ENCODE measurements at places on chromosomes 5 and 9. TPM values are rescaled to one million over a fixed set of nuclear protein-coding genes. Genes with fewer than 3 reads are reported as not detected.
A peak's percentile ranks its signal among the peaks of the same experiment; 100 is the strongest.

DNA sequence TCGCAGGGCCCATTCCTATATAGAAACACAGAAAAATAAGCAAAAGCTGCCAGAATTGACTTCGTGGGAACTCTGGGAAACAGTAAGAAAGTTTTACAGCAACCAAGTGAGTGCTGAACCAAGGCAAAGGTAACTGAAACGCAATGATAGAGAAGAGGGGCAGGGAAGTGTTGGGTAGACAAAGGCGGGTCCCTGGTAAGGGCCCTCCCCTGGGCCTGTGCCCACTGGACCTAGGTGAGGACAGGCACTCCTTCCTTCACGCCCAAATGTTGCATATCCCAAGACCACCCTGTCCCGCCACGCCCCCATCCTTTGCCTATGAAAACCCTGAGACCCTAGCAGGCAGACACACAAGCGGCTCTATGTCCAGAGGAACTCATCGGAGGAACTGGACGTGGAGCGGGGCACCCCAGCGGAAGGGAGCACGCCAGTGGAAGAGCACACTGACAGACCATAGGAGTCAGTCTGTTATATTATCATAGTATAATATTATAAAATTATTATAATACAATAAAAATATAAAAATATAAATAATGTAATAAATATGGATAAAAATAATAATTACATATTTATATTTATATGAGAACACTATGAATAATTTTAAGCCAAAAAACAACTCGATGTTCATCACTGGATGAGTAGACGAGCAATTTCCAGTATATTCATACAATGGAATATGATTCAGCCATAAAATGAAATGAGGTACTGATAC lies 27.9 kb downstream of the CDKN2A start:
- H3K36me3 ChIP-seq, result no peaks in the 10 kb centered on the region
- peaks cover 5% of the 10 kb centered on the region for H3K27me3 ChIP-seq
- no peak for DNase-seq

- no peaks in the 10 kb centered on the region for H3K4me1 ChIP-seq
- H3K27ac ChIP-seq, result no peak overlapping the region
- no peaks in the 10 kb centered on the region for H3K27me3 ChIP-seq
- DNase-seq, result no peak
- H3K36me3 ChIP-seq, result no peaks in the 10 kb centered on the region
Observed at GRCh38 chr9:89372230-89372816, 54.0 kb downstream of the SECISBP2 start.

Gene SH3GL2
- total RNA-seq, result not detected

- H3K4me3 ChIP-seq, result peak overlapping the region; percentile 57
- no peak for DNase-seq
- peak overlapping the region; percentile 99 for H3K27ac ChIP-seq
- no peaks in the 10 kb centered on the region for H3K27me3 ChIP-seq
- H3K36me3 ChIP-seq, result peaks cover 5% of the 10 kb centered on the region
- peaks cover 79% of the 10 kb centered on the region for H3K4me1 ChIP-seq
Observed at GRCh38 chr9:14301583-14302021, 12.3 kb downstream of the NFIB start.

DNA sequence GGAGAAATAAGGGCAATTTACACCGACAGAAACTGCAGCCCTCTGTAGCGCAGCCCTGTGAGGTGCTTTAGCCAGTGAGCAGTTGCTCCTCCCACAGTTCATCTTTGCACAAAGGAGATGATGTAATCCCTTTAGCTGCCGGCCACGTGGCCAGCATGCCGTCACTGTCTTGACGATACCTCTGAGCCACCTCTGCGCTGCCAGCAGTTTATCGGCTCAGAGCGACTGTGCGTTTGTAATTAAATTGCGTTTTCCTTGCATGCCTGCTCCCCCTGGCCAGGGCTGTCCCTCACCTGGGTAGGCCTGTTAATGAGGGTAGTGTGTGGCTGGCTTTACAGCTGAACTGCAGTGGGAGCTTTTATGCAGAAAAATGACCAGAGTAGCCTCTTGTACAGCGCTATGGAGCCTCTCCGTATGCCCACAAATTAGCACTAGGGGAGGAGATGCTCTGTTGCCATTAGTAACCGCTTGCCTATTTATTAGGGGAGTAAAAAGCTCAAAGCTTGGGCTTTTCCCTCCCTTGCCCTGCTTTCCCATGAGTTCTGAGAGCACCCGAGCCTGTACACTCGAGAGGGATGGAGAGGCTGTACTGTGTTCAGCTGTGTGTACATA lies 107.0 kb downstream of the TRIO start:
- peak overlapping the region; percentile 3 for H3K4me3 ChIP-seq
- peaks cover 39% of the 10 kb centered on the region for H3K4me1 ChIP-seq
- no peaks in the 10 kb centered on the region for H3K36me3 ChIP-seq
- H3K27me3 ChIP-seq, result no peaks in the 10 kb centered on the region
- DNase-seq, result peak; percentile 78

Gene UBE2R2
- 51.3 TPM for total RNA-seq

DNA sequence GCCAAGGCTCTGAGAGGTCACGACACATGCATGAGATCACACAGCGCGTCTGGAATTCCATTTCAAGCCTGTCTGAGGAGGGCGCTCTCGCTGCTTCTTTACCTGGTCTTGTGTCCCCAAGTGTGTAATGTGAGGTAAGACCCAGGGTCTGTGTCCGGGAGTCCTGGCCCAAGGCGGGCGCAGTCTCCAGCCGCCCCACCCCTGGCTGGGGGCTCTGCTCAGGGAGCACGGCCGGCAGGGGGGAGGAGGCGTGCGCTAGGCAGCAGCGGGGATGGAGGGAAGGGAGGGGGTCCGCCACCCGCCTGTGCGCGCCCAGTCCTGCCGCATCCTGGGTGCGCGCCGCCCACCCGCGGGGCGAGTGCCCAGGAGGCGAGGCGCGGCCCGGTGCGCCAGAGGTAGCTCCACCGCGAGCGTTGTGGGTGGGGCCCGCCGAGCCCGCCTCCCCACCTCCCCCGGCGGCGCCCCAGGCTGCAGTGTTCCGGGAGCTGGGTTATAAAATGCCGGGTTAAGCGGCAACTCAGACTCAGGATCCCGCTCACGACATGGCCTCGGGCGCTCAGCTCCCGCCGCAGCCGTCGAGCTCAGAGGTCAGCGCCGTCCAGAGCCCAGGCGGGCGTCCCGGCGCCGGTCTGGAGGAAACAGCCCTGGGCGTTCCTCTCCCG lies at the start of gene CCNI2:
CCNI2 (plus strand) TSS at position 473 of the 662 bp plus-strand sequence; CDS start at position 543, 70 bp downstream.
- no peaks in the 10 kb centered on the region for H3K36me3 ChIP-seq
- H3K4me3 ChIP-seq, result peak within 1 kb of the TSS; percentile 59
- H3K27ac ChIP-seq, result no peak within 1 kb of the TSS
- H3K27me3 ChIP-seq, result peaks cover 59% of the 10 kb centered on the region
- H3K4me1 ChIP-seq, result peaks cover 9% of the 10 kb centered on the region

Gene C5orf34
- 0.53 TPM for total RNA-seq

DNA sequence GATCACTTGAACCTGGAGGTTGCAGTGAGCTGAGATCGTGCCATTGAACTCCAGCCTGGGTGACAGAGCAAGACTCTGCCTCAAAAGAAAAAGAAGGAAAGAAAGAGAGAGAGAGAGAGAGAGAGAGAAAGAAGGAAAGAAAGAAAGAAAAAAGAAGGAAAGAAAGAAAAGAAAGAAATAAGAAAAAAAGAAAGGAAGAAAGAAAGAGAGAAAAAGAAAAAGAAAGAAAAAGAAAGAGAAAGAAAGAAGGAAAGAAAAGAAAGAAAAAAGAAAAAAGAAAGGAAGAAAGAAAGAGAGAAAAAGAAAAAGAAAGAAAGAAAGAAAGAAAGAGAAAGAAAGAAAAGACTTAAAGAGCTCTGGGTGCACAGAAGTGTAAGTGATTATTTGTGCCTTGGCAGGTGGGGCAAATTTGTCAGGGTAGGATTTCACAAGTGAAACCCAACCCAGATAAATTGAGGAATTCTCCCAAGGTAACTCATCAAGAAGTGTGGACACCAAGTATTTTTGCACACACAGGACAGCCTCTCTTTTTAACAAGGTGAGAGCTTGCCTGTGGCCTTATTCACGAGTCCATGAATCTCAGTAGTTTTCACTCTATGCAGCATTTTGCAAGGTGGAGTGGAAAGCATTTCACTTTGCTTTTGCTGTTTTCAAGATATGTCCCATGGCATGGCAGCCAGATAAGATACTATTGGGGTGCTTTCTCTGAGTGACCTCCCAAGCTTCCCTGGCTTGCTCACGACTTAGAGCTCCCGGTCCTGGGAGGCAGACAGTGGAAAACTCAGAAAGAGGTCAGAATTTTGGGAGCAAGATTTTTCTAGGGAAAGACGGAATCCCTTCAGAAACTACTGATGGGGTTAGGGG lies 57.8 kb downstream of the C9orf153 start:
- H3K27me3 ChIP-seq, result no peaks in the 10 kb centered on the region
- H3K36me3 ChIP-seq, result no peaks in the 10 kb centered on the region
- no peak for DNase-seq
- H3K4me1 ChIP-seq, result peaks cover 6% of the 10 kb centered on the region
- H3K27ac ChIP-seq, result no peak overlapping the region

DNA sequence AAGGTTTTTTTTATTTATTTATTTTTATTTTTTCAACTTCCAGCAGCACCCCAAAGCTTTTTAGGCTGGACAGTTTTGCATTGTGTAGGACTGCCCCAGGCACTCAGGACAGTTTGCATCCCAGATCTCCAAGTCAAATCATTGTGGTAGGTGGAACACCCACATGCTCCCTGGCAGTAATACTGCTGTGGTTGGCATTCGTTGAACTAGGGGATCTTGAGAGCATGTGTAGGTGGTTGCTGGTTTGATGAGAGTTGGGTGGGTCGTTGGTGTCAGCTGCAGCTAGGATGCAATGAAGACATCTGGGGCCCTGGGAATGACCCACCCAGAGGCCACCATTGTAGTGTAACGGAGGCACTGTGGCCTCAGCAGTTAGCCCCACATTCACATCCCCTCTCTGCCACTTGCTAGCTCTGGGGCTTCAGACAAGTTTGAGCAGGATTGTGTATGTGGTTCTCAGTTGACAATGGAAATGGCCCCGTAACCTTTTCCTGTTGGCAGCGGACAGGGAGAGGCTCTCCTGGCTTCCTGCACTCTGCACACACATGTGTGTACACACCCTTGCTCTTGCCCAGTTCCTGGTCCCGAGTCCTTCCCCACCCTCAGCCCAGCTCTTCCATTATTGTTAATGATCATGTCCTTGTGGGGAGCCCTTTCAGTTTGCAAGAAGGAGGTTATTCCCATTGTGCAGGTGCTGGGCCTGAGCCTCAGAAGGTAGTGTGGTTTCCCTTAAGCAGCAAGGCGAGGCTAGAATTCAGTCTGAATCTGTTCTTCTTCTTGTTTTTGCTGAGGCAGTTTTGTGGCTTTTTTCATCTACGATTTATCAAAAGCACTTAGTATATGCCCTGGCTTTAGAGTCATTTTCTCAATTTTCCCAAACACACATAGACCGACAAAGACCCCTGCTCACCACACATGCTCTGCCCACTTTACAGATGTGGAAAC lies 46.5 kb downstream of the PPARGC1B start:
- H3K36me3 ChIP-seq, result no peaks in the 10 kb centered on the region
- H3K27me3 ChIP-seq, result no peaks in the 10 kb centered on the region
- no peak overlapping the region for H3K4me3 ChIP-seq
- DNase-seq, result no peak
- H3K27ac ChIP-seq, result peak overlapping the region; percentile 68
- H3K4me1 ChIP-seq, result peaks cover 73% of the 10 kb centered on the region

GRCh38 chr5:160843240-160843639 lies 8.8 kb downstream of the ATP10B start:
- H3K36me3 ChIP-seq, result no peaks in the 10 kb centered on the region
- H3K27ac ChIP-seq, result no peak overlapping the region
- no peak for DNase-seq
- H3K4me1 ChIP-seq, result no peaks in the 10 kb centered on the region
- H3K27me3 ChIP-seq, result no peaks in the 10 kb centered on the region

GRCh38 chr5:112417931-112418658 lies 982 bp downstream of the EPB41L4A start:
- H3K4me1 ChIP-seq, result no peaks in the 10 kb centered on the region
- H3K4me3 ChIP-seq, result peak overlapping the region; percentile 85
- DNase-seq, result peak; percentile 54
- H3K27ac ChIP-seq, result peak overlapping the region; percentile 56

DNA sequence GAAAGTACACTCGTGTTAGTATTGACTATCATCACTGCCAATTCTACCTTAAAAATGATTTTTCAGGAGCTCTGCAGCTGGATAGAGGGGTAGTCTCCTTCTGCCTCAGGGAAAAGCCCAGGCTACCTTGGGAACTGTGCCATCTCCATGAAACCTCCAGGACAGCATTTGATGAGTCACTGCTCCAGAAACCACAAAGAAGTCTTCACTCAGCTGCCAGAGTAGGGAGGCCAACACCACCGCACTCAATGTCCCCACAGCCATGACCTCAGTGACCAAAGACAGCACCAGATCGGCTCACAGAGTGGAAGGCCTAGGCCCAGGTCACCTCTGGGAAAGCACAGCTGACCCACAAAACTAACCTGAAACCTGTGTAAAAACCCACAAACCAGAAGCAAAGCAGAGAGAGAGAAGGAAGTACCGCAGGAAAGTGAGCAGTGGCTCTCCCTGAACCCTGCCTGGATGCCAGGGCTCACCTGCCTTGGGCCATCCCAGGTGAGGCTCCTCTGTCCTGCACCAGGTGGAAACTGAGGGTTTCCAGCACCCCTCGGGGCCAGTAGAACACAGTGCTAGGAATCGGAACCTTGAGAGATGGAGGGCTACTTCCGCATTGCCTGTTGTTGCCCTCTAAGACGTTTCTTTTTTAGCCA lies 30.0 kb downstream of the S1PR3 start:
- no peak overlapping the region for H3K27ac ChIP-seq
- H3K27me3 ChIP-seq, result no peaks in the 10 kb centered on the region
- peak; percentile 68 for DNase-seq
- H3K4me3 ChIP-seq, result no peak overlapping the region
- no peaks in the 10 kb centered on the region for H3K4me1 ChIP-seq

DNA sequence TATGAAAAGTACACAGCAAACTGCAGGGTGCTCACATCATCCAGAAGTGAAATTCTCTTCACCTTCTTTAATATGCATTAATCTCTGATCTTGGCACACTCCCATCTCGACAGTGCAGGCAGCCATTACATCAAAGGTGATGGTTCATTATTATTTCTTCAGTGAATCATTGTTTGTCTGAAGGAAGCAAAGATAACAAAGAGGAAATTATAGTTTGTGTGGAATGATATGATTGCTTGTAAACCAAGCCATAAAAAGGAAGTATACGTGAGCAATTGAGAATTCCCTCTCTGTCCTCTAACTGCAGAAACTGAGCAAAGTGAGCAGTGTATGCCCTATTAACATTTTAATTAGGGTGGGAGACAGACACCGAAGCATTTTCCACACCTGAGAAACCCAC lies 171.6 kb upstream of the PPP1R2B start:
- H3K4me3 ChIP-seq, result no peak overlapping the region
- H3K27me3 ChIP-seq, result no peaks in the 10 kb centered on the region
- DNase-seq, result no peak
- no peaks in the 10 kb centered on the region for H3K36me3 ChIP-seq

All from psoas muscle (tissue), 8 donors.